ENCODE measurements at places on chromosomes 6 and 20.

- no peak for DNase-seq
These were observed 37.7 kb downstream of the ADTRP start for GRCh38 chr6:11740875-11741274.

DNA sequence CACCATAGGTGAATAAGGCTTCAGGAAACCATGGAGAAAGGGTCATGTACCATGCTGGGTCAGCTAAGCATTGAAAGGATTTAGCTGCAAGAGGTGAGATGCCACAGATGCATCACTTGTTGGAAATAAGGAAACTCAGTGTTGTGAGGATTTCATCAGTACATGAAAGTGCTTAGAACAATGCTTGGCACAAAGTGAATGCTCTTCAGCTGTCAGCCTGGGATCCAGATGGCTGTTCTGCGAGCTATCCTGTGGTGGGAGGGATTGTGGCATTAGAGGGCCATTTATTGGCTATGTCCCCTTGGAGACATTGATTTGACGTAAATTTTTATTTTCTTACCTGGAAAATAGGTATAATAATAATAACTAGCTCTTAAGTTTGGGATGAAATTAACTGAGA is 53.0 kb downstream of the ELOVL2 start:
- DNase-seq = no peak

DNA sequence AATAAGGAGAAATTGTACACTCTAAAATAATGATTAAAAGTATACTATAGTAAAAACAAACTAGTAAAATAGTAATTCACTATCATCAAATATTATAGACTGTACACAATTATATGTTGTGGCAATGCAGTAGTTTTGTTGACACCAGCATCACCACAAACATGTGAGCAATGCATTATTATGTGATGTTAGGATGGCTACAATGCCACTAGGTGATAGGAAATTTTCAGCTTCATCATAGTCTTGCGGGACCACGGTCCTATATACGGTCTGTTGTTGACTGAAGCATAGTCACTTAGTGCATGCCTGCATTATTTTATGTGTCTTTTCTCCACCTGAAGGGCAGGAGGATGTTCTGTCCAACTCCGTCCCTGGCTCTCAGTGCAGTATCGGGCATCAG is 104.8 kb upstream of the NEDD9 start:
- DNase-seq = no peak

- no peak for DNase-seq
These were observed 32.9 kb downstream of the NKX2-4 start for GRCh38 chr20:21364413-21364812.

- DNase-seq = no peak
These were observed 135.4 kb upstream of the AKIRIN2 start for GRCh38 chr6:87837444-87837843.

GRCh38 chr6:91097364-91097763 is 510.5 kb upstream of the MAP3K7 start:
- DNase-seq = no peak

GRCh38 chr6:113292646-113293422 is 564.3 kb upstream of the MARCKS start:
- peak; percentile 48 for DNase-seq

DNA sequence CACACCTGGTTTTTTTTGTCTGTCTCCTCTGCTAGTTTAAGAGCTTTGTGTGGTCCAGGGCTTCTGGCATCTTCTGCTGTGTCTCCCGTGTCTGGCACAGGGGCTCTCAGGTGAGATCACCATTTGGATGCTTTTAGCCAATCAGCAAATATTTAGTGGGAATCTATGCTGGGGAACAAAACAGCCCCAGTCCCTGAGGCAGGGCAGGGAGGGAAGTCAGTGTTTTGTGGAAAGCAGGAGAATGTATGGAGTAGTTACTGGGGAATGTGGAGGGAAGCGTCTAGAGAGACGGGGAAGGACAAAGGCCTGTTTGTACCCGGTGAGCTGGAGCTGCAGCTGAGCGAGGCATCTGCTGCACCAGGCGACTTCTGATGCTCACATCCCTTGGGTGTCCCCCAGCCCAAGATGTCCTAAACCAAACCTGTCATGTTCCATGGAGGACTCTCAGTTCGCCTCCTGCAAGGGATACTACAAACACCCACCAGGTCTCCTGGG is 49.3 kb upstream of the NNAT start:
- no peak for DNase-seq

DNA sequence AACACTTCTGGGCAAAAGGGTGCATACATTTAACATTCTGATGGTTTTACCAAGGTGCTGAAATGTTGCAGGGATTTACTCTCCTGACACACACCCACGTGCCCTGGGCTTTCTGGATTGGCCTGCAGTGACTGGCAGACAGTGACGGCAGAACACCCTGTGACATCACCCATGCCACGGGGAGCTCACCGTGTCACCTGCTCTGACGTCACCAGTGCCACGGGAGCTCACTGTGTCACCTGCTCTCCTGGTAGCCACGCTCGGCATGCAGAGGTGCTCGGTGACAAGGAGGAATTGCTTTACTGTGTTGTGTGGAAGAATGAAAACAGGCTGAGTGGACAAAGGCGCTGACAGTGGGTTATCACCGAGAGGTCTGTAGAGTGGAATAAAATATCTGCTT is 99.3 kb downstream of the RAMACL start:
- no peak for DNase-seq

DNA sequence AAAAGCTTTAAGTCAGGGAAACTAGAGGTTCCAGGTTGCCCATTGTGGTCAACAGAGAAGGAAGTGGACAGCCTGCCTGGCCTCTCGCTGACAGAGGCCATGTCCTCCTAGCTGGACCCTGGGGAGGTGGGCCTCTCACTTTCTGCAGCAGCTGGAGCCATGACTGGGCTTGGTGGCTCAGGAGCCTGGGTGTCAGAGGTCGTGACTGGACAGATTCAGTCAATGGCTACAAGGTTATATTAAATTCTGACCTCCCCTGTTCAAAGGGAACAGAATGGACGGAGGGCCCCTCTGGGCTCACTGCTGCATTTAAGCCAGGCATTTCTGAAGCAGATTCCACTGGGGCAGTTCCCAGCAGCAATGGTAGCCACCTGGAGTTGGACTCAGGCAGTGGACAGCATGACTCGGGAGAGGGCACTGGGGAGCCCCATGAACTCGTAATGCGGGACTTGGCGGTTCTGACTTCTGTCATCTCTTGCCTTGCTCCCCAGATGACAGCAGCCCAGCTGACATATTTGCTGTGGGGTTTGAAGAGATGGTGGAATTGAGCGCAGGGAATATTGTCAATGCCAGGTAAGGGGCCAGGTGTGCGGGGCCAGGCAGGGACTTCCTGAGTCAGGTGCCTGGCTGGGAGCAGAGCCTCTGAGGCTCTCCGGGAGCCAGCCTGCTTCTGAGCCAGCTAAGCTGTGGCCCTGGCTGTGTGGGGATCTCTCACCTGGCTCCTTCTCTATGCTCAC is 86.7 kb downstream of the SYNJ2 start:
- DNase-seq = no peak

GRCh38 chr6:168533414-168533813 is 92.4 kb downstream of the SMOC2 start:
- DNase-seq = no peak

- no peak for DNase-seq
These were observed 769 bp downstream of the PRL start for GRCh38 chr6:22296067-22296466.

DNA sequence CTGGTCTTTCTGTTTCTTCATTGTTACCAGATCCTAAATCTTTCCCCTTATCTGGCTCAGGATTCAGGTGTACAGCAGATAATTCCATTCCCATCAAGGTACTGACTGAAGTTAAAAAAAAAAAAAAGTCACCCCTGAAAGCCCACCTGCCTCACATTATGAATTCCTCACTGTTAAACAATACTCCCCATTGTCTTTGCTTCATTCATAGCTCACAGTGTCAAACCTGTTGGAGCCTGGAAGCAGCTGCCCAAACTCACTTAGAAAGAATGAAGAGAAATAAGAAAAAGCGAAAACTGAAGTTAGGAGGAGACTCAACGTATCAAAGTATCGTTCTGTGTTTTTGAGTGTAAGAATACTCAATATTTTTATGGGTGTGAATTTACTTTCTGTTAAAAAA is 1.8 kb upstream of the DCBLD1 start:
- no peak for DNase-seq

DNA sequence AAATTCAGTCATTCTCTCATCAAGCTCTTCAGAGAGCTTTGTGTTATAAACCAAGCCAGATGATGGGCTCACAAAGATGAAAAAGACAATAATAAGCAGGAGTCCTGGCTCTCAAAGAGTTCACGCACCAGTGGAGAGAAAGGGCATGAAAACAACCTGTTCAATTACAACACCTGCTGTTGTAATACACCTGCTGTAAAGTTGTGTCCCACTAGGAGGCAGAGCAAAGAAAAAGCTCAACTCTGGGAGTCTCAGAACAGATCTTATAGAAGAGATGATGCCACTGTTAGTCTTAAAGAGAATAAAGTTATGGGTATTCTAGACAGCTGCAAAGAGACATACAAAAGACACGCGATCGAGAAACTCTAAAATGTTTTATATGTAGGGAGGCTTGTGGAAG is 100.6 kb downstream of the DCDC2 start:
- no peak for DNase-seq

- DNase-seq = no peak
These were observed 31.2 kb downstream of the HACE1 start for GRCh38 chr6:104828478-104828877.

DNA sequence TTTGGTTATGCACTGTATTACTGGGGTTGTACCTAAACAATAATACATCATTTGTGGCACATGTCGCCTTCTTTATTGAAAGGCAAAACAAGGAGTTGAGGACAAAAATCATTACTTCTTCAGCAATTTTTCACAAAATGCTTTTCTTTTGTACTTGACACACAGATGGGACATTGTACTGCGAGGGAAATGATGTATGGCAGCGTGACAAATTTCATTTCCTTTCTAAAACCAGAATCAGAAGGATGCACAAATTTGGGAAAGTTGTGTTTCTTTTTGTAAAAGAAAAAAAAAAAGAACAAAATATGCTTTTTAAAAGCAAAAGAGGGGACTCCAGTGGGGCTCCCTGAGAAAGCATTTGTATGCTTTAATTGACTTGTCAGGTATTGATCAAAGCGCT is 394.0 kb upstream of the SLC35B3 start:
- DNase-seq = no peak

- no peak for DNase-seq
These were observed 100.7 kb upstream of the CD93 start for GRCh38 chr20:23186808-23187207.

- DNase-seq = no peak
These were observed 690.7 kb downstream of the DOK5 start for GRCh38 chr20:55166063-55166462.

DNA sequence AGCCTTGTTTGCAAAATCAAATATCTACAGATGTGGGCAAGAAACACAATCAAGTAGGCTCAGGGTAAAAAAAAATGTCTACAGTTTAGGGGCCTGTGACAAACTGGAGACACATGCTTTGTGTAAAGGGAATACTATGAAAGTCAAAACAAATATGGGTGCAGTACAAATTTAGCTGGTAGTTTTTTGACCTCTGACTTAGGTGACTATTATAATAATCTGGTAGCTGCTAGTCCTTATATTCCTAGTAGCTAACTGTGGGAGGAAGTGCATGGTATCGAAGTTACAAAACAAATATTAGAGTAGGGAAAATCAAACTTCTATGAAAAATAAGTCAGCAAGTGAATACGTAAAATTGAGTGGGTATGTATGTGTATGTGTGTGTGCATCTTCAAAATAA is 35.4 kb downstream of the CYP24A1 start:
- DNase-seq = no peak

- no peak for DNase-seq
These were observed 11.6 kb downstream of the GPR31 start for GRCh38 chr6:167146135-167146534.

- DNase-seq = no peak
These were observed 71.5 kb upstream of the DTNBP1 start for GRCh38 chr6:15734118-15734897.

DNA sequence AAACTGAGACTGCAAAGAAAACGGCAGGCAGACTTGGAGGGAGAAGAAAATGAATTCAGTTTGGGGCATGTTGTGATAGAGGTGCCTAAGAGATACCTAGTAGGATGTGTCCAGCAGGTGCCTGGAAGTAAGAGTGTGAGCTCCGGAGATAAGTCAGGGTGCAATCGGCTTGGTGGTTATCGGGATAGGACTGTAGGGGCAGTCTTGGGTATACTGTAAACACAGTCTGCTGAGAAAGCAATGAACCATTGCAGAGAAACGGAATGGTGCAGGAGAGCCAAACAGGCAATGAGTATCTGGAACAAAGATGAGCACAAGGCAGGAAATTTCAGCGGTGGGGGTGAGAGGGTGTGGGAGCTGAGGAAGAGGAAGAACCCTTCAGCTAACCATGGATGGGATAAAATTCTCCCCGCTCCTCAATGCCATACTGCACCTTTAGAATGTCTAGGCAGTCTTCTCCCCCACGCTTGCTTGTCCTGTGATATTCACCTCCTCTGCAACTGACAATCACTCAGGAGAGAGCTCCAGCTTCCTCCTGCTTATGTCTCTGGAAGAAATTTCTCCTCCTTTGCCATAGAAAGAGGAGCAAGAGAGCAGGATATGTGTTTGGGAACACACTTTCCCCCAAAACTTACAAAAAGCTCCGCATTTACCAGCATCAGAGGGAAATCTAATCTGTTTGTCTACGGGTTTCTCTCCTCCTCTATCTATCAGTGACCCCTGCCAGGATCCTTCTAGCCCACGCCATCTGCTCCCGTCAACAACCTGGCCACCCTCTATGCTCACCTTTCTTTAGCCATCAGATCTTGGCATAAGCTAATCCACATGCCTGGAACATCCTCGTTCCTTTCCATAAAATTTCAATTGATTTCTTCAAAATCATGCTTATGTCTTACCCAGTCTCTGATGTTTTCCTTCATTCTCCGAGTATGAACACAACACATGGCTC is 381.7 kb upstream of the JARID2 start:
- DNase-seq = no peak

DNA sequence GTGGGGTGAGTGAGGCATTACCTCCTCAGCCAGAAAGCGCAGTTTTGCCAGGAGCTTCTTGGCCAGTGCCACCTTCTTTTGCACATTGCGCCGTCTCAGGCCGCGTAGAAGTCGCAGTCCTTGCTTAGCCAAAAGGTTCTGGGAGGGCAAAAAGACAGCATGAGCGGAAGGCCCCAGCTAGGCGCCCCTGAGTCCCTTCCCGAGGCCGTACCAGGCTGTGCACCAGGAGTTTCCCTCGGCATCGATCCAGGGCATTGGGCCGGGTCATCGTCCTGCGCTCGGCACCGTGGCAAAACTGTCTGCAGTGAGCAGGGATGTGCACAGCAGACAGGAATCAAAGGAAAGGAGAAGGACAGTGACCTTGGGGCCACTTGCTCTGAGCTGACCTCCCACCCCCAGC is 20.2 kb upstream of the SPAG4 start:
- DNase-seq = no peak

DNA sequence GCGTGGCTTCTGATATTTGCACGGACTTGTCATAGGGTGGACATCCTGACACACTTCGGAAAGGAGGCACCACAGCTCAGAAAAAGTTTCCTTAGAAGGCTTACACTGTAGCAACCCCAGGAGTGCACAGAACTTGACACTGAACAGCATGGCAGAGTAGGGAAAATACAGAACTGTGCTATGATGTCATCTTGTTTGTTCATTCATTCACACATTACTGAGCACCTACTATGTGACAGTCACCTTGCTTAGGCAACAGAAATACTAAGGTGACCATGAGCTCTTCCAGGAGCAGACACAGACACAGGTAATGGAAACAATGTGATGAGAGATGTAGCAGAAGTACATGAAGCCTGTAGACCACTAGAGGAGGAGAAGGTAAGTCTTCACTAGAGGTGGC is 2.5 kb upstream of the PIGT start:
- DNase-seq = no peak

GRCh38 chr20:25198663-25199383 is 3.3 kb downstream of the ENTPD6 start:
- DNase-seq = no peak

GRCh38 chr6:39091220-39091619 is 23.8 kb downstream of the SAYSD1 start:
- no peak for DNase-seq
